Ascending aorta (tissue), 2 donors: ENCODE measurements at places on chromosomes 6 and 20. TPM values are rescaled to one million over a fixed set of nuclear protein-coding genes. Genes with fewer than 3 reads are reported as not detected.

- no peaks in the 10 kb centered on the region for H3K36me3 ChIP-seq
- H3K4me3 ChIP-seq = no peak overlapping the region
- no peaks in the 10 kb centered on the region for H3K4me1 ChIP-seq
- H3K27me3 ChIP-seq = no peaks in the 10 kb centered on the region
- no peak for DNase-seq
Measured at GRCh38 chr6:116390581-116390980, 19.8 kb downstream of the DSE start.

OR2H2 gene
- not detected for total RNA-seq

DNA sequence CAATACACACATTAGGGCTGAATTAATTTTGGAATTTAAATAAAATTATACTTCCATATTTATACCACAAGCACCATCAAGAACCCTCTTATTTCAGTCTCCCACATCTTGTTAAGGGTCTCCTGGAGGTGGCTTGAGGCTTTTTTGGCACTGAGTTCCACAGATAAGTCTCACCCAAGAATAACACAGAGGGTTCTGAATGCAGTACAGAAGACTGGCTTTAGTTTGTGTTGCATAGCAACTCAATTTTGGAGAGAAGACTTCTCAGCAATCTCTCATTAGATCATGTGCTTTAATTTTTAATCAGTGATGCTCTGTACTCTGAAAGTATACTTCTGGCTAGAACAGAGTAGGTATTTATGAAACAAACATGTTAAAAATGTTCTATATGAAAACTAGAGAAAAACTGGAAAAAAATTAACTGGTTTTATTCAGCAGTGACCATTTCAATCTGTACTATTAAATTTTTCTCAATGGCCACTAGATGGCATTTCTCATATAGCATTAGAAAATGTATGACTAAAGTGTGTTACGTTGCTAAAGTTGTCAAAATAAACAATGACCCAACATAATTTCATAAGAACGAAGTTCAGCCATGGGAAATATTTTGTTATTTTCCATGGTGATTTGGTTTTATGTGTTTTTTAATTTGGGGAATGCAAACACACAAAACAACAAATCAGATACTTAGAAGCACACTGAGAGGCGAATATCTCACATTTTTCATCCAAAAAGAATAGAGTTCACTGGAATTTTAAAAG is 32.7 kb upstream of the MAP7 start:
- H3K27me3 ChIP-seq = no peaks in the 10 kb centered on the region
- H3K4me3 ChIP-seq = no peak overlapping the region
- peaks cover 10% of the 10 kb centered on the region for H3K36me3 ChIP-seq
- no peak for DNase-seq

OPRL1 gene
- total RNA-seq = 0.21 TPM

RPS6KA2 gene
- total RNA-seq = 196 TPM

KCNB1 gene
- total RNA-seq = not detected

DNA sequence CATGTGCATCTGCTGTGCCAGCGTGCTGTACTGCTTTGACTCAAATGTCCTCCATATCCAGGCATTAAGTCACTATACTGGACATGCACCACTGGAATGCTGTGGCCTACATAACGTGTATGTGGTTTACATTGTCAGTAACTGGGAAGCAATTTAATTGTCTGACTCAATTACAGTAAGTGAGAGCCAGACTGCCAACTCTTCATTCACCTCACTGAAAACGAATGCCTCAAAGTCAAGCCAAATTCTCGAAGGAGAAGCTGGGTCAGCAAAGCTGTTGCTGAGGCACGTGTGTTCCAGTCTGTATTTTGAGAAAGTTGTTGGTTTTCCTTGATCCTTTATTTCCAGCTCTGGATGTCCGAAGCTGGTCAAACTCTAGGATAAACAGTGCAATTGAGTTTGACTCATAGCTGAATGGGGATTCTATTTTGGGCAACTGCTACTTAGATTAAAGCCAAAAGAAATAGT is 534.3 kb downstream of the COL12A1 start:
- peaks cover 4% of the 10 kb centered on the region for H3K4me1 ChIP-seq
- DNase-seq = no peak
- H3K4me3 ChIP-seq = no peak overlapping the region
- H3K36me3 ChIP-seq = no peaks in the 10 kb centered on the region

DNA sequence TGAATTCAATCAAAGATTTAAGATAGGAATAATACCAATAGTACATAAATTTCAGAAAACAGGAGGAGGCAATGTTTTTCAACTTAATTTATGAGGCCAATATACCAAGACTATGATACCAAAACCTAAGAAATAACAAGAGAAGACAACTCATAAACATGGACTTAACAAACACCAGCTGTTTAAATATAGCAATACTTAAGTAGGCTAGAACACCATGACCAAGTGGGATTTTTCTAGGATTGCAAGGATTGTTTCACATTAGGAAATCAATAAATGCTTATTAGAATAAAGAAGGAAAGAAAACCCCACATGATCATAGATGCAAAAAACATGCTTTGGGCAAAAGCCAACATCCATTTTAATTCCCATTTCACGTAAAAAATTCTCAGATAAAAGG is 355.1 kb downstream of the EPM2A start:
- H3K4me1 ChIP-seq = no peaks in the 10 kb centered on the region
- no peak overlapping the region for H3K4me3 ChIP-seq
- H3K36me3 ChIP-seq = no peaks in the 10 kb centered on the region
- no peaks in the 10 kb centered on the region for H3K27me3 ChIP-seq
- no peak overlapping the region for H3K27ac ChIP-seq
- DNase-seq = no peak

COL12A1 gene
- total RNA-seq = 140 TPM

DNA sequence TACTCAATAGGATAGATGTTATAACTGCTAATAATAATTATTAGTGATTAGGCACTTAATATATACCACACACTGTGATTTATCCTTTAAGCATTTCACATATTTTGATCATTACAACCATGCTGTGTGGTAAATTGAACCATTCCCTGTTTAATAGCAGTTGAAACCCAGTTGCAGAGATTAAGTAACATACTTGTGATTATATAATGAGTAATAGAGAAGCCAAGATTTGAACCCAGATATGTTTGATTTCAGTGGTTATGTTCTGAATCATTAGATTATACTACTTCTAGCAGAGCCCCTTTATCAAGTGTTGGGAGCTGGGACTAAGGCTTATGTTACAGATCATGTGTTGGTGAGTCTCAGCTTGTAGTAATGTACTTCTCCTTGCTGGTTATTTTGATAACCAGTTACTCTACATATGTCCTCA is 44.1 kb downstream of the STK4 start:
- no peak overlapping the region for H3K4me3 ChIP-seq
- no peaks in the 10 kb centered on the region for H3K4me1 ChIP-seq
- H3K27me3 ChIP-seq = no peaks in the 10 kb centered on the region

GRCh38 chr20:37980383-37980782 is 52.9 kb downstream of the TTI1 start:
- H3K27ac ChIP-seq = no peak overlapping the region
- no peak overlapping the region for H3K4me3 ChIP-seq
- no peaks in the 10 kb centered on the region for H3K27me3 ChIP-seq
- H3K36me3 ChIP-seq = no peaks in the 10 kb centered on the region
- no peak for DNase-seq

DNA sequence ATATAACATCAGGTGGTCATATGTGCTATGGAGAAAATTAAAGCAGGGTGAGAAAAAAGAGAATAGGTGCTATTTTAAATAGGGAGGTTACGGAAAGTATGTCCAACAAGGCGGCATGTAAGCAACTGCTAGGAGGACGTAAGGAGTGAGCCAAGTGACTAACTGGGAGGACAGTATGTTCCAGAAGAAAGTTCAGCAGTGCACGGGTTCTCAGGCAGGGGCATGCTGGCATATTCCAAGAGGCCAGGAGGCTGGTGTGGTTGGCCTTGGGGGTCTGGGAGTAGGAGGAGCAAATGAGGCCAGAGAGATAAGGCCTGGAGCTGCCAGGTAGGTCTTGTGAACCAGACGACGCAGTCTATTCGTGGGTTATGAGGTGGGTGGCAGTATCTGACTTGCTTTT is 112.4 kb downstream of the ARMC2 start:
- H3K4me3 ChIP-seq = no peak overlapping the region
- no peak overlapping the region for H3K27ac ChIP-seq
- no peaks in the 10 kb centered on the region for H3K27me3 ChIP-seq

- no peak for DNase-seq
- H3K27ac ChIP-seq = no peak overlapping the region
- H3K27me3 ChIP-seq = no peaks in the 10 kb centered on the region
Measured at GRCh38 chr6:70547313-70547712, 19.4 kb upstream of the SDHAF4 start.

GRCh38 chr6:168049706-168050224 is 29.2 kb downstream of the FRMD1 start:
- no peak overlapping the region for H3K4me3 ChIP-seq
- H3K27me3 ChIP-seq = no peaks in the 10 kb centered on the region
- no peaks in the 10 kb centered on the region for H3K4me1 ChIP-seq
- no peak overlapping the region for H3K27ac ChIP-seq
- H3K36me3 ChIP-seq = no peaks in the 10 kb centered on the region
- no peak for DNase-seq

- H3K36me3 ChIP-seq = no peaks in the 10 kb centered on the region
- no peak overlapping the region for H3K4me3 ChIP-seq
- DNase-seq = peak; percentile 71
- no peaks in the 10 kb centered on the region for H3K27me3 ChIP-seq
- no peaks in the 10 kb centered on the region for H3K4me1 ChIP-seq
Measured at GRCh38 chr6:137094411-137095008, 49.7 kb upstream of the IL20RA start.

IFNGR1 gene
- 47.7 TPM for total RNA-seq

ACAT2 gene
- 0.85 TPM for total RNA-seq

DNA sequence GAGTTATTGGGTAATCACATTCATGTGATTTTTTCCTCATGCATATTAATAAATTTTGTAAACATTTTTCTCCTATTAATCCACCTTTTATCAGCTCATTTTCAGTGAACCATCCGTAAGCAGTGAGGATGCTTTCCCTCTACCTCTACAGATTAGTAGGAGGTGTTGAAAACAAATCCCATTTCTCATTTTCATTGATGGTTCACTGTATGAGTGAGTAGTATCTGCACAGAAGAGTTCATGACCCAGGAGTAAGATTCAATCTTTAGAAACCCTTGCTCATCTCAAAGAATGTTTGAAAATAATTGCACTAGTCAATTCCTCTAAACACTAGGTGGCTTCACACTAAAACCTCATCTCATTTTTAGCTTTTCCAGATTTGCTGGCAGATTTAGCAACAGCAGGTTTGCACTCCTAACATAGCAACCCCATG is 440.0 kb downstream of the HAO1 start:
- H3K27ac ChIP-seq = no peak overlapping the region
- H3K36me3 ChIP-seq = no peaks in the 10 kb centered on the region
- H3K4me3 ChIP-seq = no peak overlapping the region
- H3K4me1 ChIP-seq = no peaks in the 10 kb centered on the region
- DNase-seq = no peak
- no peaks in the 10 kb centered on the region for H3K27me3 ChIP-seq

CLPSL1 gene
- not detected for total RNA-seq

GRCh38 chr6:112338166-112338709 is 8.9 kb upstream of the RFPL4B start:
- H3K27me3 ChIP-seq = no peaks in the 10 kb centered on the region
- H3K27ac ChIP-seq = peak overlapping the region; percentile 69
- no peak for DNase-seq
- H3K4me1 ChIP-seq = no peaks in the 10 kb centered on the region

THBS2 gene
- 709 TPM for total RNA-seq

GRCh38 chr6:27870291-27870870 is 41.8 kb downstream of the OR2B2 start:
- H3K27me3 ChIP-seq = no peaks in the 10 kb centered on the region
- H3K4me3 ChIP-seq = no peak overlapping the region
- H3K36me3 ChIP-seq = no peaks in the 10 kb centered on the region
- no peak for DNase-seq
- H3K4me1 ChIP-seq = peaks cover 6% of the 10 kb centered on the region

DNA sequence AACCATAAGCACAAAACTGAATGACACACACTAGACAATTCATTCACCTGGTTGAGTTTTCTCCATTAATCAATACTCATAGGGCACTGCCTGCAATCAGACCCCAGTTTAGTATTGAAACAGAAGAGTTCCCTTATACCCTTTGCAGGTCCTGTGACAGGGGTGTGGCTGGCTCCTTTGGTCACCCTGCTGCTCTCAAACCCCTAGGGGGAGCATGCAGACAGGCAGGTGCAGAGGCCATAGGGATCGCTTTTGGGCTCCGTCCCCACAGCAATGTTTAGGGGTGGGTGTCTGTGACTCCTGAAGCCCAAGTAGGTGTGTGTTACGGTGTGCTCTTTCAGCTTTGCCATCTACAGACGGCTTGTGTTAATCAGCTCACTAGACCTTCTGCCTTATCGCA is 210.4 kb downstream of the CENPW start:
- no peaks in the 10 kb centered on the region for H3K36me3 ChIP-seq
- H3K4me3 ChIP-seq = no peak overlapping the region
- no peak overlapping the region for H3K27ac ChIP-seq
- no peak for DNase-seq

DNA sequence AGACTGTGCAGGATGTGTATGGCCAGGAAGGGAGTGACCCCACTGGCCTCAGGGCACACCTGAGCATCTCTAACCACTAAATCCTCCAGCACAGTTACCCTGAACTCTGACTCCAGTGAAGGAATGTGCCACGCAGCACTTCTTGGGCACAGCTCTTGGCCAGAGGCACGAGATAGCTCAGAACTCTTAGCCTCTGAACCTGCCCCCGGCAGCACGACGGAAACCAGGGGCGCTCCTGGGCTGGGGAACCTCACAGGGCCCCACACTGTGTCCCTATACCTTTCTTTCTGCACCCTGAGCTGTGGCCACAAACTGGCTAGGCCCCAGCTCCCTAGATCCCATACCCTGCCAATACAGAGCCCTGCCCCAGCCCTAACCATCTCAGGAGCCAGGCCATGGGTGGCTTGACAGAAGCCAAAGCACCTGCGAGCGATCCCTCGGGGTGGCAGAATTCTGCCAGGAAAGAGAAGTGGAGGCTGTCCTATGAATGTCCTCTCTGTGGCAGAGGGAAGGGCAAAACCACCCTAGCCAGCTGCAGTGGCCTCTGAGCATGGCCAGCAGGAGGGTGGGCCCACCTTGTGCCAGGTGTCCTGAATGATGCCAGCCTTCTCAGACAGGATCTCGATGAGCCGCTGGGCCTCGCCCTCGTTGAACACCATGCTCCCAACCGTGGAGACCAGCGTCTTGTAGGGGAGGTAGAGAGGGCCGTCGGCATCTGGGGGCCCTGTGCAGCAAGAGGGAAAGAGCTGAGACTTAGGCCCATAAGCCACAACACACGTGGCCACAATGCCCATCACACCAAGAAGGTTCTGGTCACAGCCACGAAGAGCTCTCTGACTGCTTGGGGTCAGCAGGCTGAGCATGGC is 39.4 kb downstream of the RRBP1 start:
- H3K4me3 ChIP-seq = no peak overlapping the region
- peaks cover 14% of the 10 kb centered on the region for H3K36me3 ChIP-seq
- H3K27me3 ChIP-seq = no peaks in the 10 kb centered on the region
- no peak for DNase-seq
- H3K27ac ChIP-seq = peak overlapping the region; percentile 39
- H3K4me1 ChIP-seq = peaks cover 11% of the 10 kb centered on the region

DNA sequence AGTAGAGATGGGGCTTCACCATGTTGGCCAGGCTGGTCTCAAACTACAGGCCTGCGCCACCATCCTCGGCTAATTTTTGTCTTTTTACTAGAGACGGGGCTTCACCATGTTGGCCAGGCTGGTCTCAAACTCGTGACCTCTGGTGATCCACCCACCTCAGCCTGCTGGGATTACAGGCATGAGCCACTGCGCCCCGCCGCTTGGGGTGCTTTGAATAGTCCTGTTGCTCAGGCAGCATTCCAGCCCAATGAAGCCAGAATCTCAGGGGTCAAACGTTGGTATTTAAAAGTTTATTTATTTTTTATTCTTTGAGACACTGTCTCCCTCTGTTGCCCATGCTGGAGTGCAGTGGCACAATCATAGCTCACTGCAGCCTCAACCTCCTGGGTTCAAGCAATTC is 11.3 kb downstream of the MOCS3 start:
- no peaks in the 10 kb centered on the region for H3K36me3 ChIP-seq
- H3K27me3 ChIP-seq = no peaks in the 10 kb centered on the region
- H3K27ac ChIP-seq = no peak overlapping the region
- H3K4me1 ChIP-seq = no peaks in the 10 kb centered on the region
- no peak for DNase-seq
